ENCODE measurements at places on chromosomes 6 and 20. TPM values are rescaled to one million over a fixed set of nuclear protein-coding genes. Genes with fewer than 3 reads are reported as not detected.

DNA sequence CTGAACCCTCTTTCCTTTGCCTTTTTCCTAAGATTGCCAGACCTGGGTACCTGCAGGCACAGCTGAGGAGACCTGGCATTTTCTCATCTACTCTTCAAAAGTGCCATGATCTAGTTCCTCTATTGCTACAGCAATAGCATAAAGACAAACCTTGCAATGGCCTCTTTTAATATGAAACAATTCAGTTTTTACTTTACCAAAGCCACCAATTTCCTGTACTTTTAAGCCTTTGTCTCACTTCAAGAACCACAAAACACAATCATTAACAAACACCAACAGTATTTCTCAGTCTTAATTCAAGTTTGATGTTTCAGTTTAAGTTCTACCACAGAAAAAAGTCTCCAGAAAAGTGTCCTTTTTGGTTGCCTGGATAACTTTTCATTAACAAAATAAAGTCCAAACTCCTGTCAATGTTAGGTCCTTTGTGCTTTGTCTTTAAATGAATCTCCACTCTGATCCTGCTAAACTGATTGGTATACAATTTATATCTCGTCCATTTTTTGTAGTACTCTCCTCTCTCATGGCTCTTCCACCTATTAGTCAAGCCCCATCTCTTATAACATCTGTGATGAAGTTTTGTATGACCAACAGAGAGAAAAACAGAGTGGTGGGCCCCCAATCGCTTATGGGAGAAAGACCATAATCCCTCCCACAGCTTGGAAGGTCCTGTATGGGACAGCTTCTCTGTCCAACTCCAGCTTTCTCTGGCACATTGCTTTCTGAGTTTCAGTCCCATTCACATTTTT lies 50.5 kb upstream of the THEMIS start:
- no peak for DNase-seq

- no peak for DNase-seq
These were observed 358.8 kb downstream of the ADGRB3 start for GRCh38 chr6:68993911-68994310.

The POM121L2 gene
- not detected for total RNA-seq

The SPATS1 gene
- total RNA-seq = not detected

The TFAP2D gene
- not detected for total RNA-seq
